NCI-H2081 treated with DMSO at 0.1 percent for 48 hours (cell line): ENCODE measurements at places on chromosomes 4 and X.

DNA sequence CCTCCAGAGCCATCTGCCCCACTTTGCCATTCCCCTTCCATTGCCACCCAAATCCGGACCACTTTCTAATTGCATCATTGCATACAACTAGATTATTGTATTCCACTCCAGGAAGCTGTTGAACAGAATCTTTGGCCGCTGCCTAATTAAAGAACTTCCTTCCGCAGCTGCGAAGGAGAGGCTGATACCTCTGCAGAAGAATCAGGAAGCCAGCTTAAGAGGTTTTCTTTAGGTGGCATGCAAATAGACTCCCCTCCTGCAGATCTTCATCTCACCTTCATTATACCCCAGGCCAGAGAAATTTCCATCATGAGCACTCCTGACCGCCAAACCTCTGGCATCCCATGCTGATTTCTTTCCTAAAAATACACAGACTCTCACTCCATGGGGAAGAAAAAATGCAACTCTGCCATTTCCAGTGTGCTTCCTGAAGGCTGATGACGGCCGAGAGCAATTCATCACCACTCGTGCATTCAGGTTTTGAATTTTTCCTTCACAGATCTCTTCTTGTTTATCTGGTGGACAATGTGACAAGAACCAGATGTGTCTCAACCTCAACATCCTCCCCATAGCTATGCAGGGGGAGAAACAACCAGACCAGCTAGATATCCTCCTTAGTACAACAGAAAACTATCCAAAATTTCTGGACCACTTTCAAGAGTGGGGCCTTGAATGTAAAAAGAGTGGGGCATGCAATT lies 31.2 kb downstream of the LGI2 start:
- DNase-seq, result no peak

DNA sequence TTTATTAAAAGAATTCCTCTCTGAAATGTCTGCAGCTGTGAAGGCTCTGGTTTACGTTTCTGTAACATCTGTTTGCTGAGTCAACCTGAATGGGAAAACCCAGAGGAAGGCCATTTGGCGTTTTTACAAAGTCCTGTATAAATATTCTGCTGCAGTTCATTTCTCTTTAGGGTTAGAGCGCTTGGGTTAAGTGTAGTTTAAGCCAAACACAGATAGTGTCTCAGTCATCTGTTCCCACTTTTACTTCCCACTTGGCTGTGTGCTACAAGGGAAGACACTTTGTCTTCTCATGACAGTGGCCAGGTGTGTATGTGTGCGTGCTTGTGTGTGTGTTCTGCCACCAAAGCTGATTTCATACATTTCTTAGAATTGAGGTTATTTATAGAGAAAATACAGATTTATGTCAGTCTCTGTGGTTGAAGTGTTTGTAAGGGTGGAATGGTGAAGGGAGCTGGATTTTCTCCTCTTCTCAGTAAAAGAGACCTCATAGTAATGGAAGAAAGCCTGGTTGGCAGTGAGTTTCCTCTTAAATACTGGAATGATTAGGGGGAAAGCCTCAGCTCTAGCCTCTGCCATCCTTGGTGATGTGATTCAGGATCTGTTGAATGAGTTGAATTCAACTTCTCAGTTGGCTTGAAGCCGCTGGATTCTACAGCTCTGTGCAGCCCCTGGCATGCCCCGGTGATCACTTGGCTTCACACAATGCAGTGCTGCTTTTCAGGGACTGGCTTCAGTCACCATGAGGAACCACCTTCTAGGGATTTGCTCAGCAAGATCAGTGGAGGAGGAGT lies 50.6 kb downstream of the JADE1 start:
- DNase-seq, result no peak

DNA sequence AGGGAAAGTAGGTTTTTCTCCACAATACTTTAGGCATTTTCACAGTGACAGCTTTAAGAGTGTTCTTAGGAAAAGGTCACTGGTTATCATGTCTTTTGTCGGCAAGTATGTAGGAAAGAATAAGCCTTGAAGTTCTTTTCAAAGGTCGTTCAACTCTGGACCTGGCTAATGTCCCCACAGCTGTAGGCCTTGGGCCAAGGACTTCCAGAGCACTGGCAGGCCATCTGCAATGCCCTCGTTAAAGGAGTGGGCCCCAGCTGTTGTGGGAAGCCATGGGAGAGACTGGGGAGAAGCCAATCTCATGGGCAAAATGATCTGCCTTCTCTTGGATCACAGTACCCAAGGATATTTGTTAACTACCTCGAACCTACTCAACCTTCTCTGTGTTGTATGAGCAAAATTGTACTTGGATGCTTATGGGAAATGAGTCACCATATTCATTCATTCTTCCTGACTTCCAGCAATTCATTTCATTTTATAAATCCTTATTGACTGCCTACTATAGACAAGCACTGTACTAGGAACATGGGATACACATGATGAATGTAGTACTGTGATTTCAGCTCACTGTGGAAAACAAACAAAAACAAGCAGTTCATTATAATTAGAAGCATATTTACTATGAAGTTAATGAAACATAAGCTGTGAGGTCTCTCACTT lies 141.1 kb upstream of the KIT start:
- DNase-seq, result no peak

- no peak for DNase-seq
Observed at GRCh38 chr4:147734496-147734895, 2.6 kb downstream of the ARHGAP10 start.

GRCh38 chrX:153669901-153670731 lies 3.5 kb downstream of the PNCK start:
- no peak for DNase-seq

GRCh38 chr4:21915761-21916160 lies 32.8 kb downstream of the KCNIP4 start:
- no peak for DNase-seq

- no peak for DNase-seq
Observed at GRCh38 chr4:100348473-100348872, 158.2 kb upstream of the DDIT4L start.

GRCh38 chr4:73275318-73275654 lies 16.7 kb upstream of the ANKRD17 start:
- no peak for DNase-seq

GRCh38 chr4:4856071-4857000 lies 3.1 kb upstream of the MSX1 start:
- DNase-seq, result no peak

- DNase-seq, result no peak
Observed at GRCh38 chr4:167890226-167890625, 202.1 kb upstream of the ANXA10 start.

- no peak for DNase-seq
Observed at GRCh38 chr4:152211936-152212653, 323.8 kb downstream of the FBXW7 start.
